ENCODE measurements at places on chromosomes 5 and 9.

DNA sequence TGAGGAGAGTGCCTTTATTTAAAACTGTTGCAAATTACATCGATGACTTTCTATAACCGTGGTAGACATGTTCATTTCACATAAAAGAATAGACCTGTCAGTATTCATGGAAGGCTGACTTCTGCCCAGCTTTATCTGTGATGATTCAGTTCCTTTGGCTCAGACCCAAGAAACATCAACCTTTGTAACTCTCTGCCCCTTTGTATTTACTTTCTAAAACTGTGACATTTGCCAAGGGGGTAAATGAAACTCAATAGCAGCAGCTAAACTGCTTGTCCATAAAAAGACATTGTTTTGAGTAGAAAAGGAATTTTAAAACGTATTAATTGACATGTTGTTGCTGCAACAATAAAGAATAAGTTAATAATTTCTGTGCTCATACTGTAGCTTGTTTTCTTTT is 137.8 kb upstream of the ANKH start:
- no peak for DNase-seq

- DNase-seq: no peak
Measured at GRCh38 chr9:88523056-88523455, 11.9 kb upstream of the NXNL2 start.

GRCh38 chr5:58987193-58987592 is 404.3 kb downstream of the RAB3C start:
- DNase-seq: no peak

DNA sequence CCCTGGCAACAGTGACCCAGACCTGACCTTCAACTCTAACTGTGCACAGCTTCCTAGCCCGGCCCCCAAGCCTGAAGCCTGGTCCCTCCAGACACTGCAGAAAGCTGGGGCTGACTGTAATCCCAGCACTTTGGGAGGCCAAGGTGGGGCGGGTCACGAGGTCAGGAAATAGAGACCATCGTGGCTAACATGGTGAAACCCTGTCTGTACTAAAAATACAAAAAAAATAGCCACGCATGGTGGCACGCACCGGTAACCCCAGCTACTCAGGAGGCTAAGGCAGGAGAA is 35.9 kb downstream of the ADAMTS2 start:
- DNase-seq: no peak

Data from CD4-positive, alpha-beta T cell (primary cell).